Hematopoietic multipotent progenitor cell treated with erythropoietin and hydrocortisone succinate and interleukin-3 and kit ligand, for 8 days (in vitro differentiated cells): ENCODE measurements at places on chromosomes 5 and 9.

- DNase-seq = no peak
These were observed 95.1 kb downstream of the SH3TC2 start for GRCh38 chr5:148967783-148968182.

GRCh38 chr5:121257621-121258020 lies 594.1 kb upstream of the FTMT start:
- DNase-seq = no peak

GRCh38 chr5:172243302-172243701 lies 40.3 kb downstream of the UBTD2 start:
- DNase-seq = no peak

GRCh38 chr5:74538206-74538661 lies 102.3 kb downstream of the ENC1 start:
- DNase-seq = no peak

GRCh38 chr5:43150748-43151147 lies 30.0 kb downstream of the ZNF131 start:
- no peak for DNase-seq

- DNase-seq = no peak
These were observed 245.4 kb upstream of the TUT7 start for GRCh38 chr9:86599561-86599960.

GRCh38 chr5:106367281-106367680 lies 1303.5 kb downstream of the EFNA5 start:
- no peak for DNase-seq

DNA sequence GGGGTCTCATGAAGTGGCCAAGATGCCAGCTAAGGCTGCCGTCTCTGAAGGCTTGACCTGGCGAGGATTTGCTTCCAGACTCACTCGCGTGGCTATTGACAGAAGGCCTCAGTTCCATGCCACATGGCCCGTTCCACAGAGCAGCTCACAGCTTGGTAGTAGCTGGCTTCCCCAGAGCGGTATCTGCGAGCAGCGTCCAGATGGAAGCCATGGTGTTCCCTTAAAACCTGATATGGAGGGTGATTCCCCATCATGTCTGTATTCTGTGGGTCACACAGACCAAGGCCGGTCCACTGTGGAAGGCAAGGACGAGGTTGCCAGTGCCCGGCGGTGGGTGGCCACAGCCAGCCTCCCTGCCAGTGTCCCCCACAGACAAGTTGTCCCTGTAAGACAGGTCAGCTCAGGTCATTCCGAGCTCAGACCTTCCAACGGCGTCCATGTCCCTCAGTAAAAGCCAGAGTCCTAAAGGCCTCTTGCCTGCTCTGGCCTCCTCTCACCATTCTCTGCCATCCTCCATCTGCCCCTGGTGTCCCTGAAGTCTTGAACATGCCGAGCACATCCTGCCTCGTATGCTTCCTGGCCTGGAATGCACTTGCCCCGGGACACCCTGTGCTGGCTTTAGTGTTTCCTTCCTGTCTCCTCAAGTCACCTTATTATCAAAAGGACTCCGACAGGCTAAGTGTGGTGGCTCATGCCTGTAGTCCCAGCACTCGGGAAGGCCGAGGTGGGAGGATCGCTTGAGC lies 61.3 kb upstream of the LRRTM2 start:
- no peak for DNase-seq

DNA sequence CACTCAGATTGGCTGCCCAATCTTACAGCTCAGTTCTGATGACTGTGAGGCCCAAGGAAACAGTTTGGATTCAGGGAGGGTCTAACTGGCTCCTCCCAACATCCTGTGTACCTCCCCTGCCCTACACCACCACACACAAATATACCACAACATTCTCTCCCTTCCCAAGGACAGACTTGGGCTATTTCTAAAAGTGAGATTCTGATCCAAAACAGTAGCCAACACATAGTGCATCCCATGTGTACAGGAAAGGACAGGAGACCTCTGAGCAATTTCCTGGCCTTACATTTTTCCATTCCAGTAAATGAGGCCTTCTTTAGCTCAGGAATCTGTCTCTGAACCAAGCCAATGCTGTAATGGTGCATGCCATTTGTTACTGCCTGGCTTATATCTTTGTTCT lies 20.8 kb downstream of the ZNF366 start:
- DNase-seq = no peak

GRCh38 chr5:137957948-137958347 lies 68.7 kb downstream of the PKD2L2 start:
- no peak for DNase-seq

GRCh38 chr9:127344368-127345000 lies 52.5 kb upstream of the SLC2A8 start:
- DNase-seq = no peak

GRCh38 chr5:80990971-80991370 lies 30.8 kb downstream of the RASGRF2 start:
- DNase-seq = no peak

DNA sequence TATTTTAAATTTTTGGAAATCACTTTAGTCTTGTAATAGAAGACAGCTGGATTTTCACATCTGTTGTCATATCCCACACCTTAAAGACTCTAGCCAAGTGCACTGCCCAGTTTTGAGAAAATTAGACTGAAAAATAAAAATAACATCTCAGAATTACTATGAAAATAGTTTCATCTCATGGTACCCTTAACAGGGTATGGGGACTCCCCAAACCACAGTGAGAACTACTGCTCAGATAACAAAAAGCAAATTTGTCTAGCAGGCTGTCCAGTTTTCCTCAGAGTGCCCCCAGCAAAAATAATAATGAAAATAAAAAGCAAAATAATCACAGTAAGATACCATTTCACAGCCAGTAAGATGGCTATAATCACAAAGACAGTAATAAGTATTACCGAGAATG lies 6.5 kb downstream of the UBQLN1 start:
- no peak for DNase-seq

GRCh38 chr5:125410537-125411070 lies 664.2 kb upstream of the ZNF608 start:
- no peak for DNase-seq

- no peak for DNase-seq
These were observed 88.3 kb downstream of the SLC38A9 start for GRCh38 chr5:55623789-55624188.

- DNase-seq = no peak
These were observed 540.9 kb downstream of the KIF4B start for GRCh38 chr5:155554500-155554899.

GRCh38 chr9:130054325-130054786 lies 650 bp downstream of the GPR107 start:
- DNase-seq = no peak

- DNase-seq = no peak
These were observed at the start of the genes EIF4E1B and SNCB for GRCh38 chr5:176629853-176630680. EIF4E1B (plus strand) TSS chr5:176630675; CDS start chr5:176642788, 12,113 bp downstream. SNCB (minus strand) TSS chr5:176630534; CDS start chr5:176629654, 880 bp downstream.

- DNase-seq = no peak
These were observed 111.5 kb downstream of the KDM4C start for GRCh38 chr9:6869081-6869948.

- no peak for DNase-seq
These were observed 83.5 kb downstream of the SLC1A1 start for GRCh38 chr9:4573634-4574389.

GRCh38 chr5:160327818-160328217 lies 15.5 kb upstream of the CCNJL start:
- no peak for DNase-seq

DNA sequence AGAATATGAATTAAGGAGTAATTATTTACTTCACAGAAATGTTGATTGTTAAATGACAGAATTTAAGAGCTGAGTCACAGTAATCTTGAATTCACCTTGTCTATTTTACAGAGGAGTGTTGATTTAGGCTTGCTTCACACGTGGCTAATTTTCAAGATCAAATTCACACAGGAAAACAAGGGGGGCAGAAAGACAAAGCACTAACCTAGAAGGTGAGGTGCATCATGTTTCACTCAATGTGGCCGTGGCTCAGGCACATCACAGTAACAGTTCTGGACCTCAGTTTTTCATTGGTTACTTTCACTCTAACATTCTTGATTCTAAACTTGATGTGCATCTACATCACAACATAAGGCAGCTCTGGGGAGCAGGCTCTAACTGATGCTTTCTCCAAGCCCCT lies 69.6 kb upstream of the GNAQ start:
- DNase-seq = no peak

- DNase-seq = no peak
These were observed 17.0 kb downstream of the FGFR4 start for GRCh38 chr5:177103523-177104253.

GRCh38 chr5:136501133-136501532 lies 135.8 kb upstream of the TRPC7 start:
- DNase-seq = no peak

GRCh38 chr9:22898591-22898990 lies 452.0 kb downstream of the DMRTA1 start:
- DNase-seq = no peak

DNA sequence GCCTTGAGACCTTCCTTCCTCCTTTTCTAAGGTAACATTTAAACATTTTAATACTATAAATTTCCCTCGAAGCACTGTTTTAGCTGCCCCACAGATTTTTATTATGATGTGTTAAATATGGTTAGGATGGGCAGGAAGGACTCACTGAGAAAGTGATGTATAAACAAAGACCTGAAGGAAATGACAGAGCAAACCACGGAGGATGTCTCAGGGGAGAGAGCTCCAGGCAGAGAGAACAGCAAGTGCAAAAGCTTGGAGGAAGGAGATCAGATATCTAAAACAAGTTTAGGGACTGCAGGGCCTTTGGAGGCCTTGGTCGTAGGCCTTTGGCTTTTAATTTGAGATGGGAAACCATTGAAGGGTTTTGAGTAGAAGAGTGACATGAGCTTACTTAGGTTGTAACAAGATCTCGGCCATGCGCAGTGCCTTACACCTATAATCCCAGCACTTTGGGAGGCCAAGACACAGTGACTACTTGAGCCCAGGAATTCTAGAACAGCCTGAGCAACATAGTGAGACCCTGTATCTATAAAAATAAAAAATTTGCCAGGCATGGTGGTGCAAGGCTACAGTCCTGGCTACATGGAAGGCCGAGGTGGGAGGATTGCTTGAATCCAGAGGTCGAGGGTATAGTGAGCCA lies 35.5 kb upstream of the LRRTM2 start:
- no peak for DNase-seq

DNA sequence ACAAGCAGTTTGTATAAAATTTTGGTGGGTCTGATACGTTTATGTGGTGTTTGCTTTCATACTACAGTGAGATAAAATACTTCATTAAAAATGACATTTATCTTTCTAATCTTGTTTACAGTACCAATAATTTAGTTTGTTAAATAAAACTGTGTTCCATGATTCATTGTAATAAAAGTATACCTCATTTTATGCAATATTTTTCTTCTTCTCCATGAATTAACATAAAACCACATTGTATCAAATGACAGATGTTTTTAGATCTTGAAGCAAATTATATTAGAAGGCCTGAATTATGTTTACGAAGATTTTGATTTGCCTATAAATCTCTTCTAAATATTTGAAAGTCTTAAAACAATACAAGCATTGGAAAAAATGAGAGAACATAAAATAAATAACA lies 1443.0 kb upstream of the CDH6 start:
- no peak for DNase-seq

GRCh38 chr5:50900952-50901510 lies 234.6 kb downstream of the PARP8 start:
- no peak for DNase-seq

GRCh38 chr9:132892400-132892799 lies 13.7 kb downstream of the SPACA9 start:
- no peak for DNase-seq

DNA sequence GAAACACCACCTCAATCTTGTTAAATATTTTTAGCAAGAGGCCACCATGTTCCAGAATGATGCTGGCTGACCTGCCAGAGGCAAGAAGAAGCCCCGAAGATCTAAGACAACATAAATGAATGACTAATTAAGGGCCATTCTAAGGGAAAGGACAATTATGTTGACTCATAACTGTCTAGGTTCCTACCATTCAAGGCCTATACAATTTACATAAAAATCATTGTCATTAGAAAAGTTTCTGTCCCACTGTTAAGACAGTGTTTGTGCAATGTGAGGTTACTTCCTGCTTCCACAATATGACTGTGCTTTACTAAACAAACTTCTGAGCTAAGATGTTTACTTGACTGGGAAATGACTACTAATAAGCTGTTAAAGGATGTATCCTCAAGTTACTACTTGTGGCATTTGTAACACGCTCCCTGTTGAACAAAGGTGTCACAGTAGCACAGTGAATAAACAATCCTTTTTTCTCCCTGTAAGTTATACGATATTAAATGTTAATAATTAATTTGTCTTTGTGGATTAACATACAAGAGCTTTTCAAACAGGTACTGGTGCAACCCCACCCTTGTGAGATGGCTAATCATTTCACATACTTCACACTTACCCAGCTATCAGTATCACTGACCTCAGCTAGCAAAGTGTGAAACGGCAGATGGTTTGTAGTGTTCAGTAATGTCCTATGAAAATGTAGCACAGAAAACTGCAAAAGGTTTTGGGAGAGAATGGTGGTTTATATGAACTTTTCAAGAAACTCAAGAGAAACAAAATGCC lies 195.8 kb downstream of the EFNA5 start:
- DNase-seq = no peak

- DNase-seq = no peak
These were observed 251.5 kb upstream of the TNC start for GRCh38 chr9:115369322-115369957.
